ENCODE measurements at places on chromosomes 7 and 10.

GRCh38 chr7:44162179-44162578, 21.0 kb upstream of the MYL7 start:
- no peak for DNase-seq

- no peak for DNase-seq
These were observed 83.5 kb downstream of the ADK start for GRCh38 chr10:74234569-74234968.

DNA sequence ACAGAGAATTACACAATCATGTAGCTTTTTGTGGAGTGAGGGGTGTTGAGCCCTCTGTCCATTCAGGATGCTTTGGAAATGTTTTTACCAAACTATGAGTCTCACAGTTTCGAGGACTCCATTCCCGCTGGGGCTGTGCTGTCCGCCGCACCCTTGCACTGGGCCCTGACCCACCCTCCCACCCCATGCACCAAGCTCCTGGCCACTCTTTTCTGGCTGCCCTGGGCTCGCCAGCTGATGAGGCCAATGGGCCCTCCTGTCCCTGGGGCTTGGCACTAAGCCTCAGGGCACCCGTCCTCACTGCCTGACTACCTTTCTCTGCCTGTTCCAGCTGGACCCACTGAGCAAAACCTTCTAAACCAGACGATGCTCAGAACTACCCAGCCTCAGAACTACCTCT, 332.1 kb downstream of the PTPRN2 start:
- no peak for DNase-seq

DNA sequence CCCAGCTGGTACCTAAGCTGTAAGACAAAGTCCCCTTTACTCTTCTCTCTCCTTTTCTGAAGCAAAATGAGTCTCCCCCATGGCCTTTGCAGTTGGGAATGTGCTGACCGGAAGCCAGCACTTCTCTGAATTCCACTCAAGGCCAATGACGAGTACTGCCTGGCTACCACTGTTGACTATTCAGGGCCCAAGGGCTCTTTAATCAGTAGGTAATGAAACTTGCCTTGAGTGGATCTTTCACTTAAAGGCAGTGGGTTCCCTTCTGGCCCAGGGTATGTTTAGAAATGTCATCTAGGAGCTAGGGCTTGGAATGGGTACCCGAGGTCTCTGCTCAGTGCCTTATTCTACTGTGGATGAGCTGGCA, 197.1 kb downstream of the BBS9 start:
- DNase-seq: no peak

GRCh38 chr7:45190406-45191165, 33.0 kb downstream of the RAMP3 start:
- no peak for DNase-seq

GRCh38 chr10:48638739-48639527, 34.1 kb upstream of the ARHGAP22 start:
- no peak for DNase-seq

- DNase-seq: no peak
These were observed 70.0 kb downstream of the SMURF1 start for GRCh38 chr7:99073839-99074446.

All from iPS DF 6.9 (cell line).